ENCODE measurements at places on chromosomes 3 and 15.
A peak's percentile ranks its signal among the peaks of the same experiment; 100 is the strongest.

DNA sequence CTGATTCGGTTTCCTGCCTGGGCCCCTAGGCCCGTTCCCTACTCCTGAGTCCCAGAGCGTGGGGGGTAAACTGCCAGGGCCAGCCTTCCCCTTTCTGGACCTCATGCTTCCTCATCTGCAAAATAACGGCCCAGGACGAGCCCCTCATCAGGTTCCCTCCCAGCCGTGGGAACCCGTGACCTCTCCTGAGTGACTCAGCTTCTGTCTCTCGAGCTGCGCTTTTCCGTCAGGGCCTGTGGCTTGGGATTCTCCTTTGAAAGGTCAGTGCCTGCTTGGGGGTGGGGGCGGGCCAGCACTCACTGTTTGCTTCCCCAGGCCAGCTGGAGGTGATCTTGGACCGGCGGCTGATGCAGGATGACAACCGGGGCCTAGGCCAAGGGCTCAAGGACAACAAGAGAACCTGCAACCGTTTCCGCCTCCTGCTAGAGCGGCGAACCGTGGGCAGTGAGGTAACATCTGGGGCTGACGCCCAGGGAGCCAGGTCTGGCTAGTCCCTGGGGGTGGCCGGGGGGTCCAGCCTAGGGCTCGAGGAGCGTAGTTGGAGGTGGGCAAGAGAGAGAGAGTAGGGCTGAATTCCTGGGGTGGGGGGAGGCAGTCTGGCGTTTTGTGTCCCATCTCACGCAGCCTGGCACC is 12.8 kb downstream of the MAN2A2 start:
- H3K27me3 ChIP-seq = no peaks in the 10 kb centered on the region
- no peak overlapping the region for H3K27ac ChIP-seq
- peaks cover 95% of the 10 kb centered on the region for H3K36me3 ChIP-seq

DNA sequence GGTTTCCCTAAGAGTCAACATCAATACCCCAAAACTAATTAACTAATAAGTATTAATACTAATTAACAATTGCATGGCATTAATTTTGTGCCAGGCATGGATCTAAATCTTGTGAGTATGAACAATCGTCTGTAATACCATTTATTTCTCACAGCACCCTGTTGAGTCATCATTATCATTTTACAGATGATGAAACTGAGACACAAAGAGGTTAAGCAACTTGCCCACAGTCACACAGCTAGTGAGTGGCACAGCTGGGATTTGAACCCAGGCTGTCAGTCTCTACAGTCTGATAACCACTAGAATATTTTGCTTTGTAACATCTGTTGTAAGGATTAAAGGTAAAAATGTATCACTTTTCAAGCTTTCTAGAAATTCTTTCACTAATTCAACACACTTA is 423.4 kb upstream of the WNT5A start:
- H3K4me3 ChIP-seq = no peak overlapping the region
- no peaks in the 10 kb centered on the region for H3K27me3 ChIP-seq
- H3K27ac ChIP-seq = no peak overlapping the region
- H3K4me1 ChIP-seq = no peaks in the 10 kb centered on the region
- H3K36me3 ChIP-seq = no peaks in the 10 kb centered on the region

GRCh38 chr3:42901073-42901415 is 4.9 kb upstream of the ZNF662 start:
- peaks cover 10% of the 10 kb centered on the region for H3K27me3 ChIP-seq
- no peak for DNase-seq
- peaks cover 4% of the 10 kb centered on the region for H3K4me1 ChIP-seq
- no peak overlapping the region for H3K4me3 ChIP-seq

GRCh38 chr3:72259755-72260587 is 475.0 kb upstream of the PROK2 start:
- H3K27me3 ChIP-seq = no peaks in the 10 kb centered on the region
- no peaks in the 10 kb centered on the region for H3K36me3 ChIP-seq
- H3K27ac ChIP-seq = no peak overlapping the region
- DNase-seq = peak; percentile 20
- no peak overlapping the region for H3K4me3 ChIP-seq
- peaks cover 44% of the 10 kb centered on the region for H3K4me1 ChIP-seq

GRCh38 chr3:128999102-128999501 is 2.0 kb upstream of the EFCC1 start:
- no peak overlapping the region for H3K27ac ChIP-seq
- no peak overlapping the region for H3K4me3 ChIP-seq
- peaks cover 50% of the 10 kb centered on the region for H3K4me1 ChIP-seq
- no peaks in the 10 kb centered on the region for H3K36me3 ChIP-seq
- H3K27me3 ChIP-seq = peaks cover 24% of the 10 kb centered on the region

GRCh38 chr3:184485906-184486305 is 75.7 kb upstream of the EPHB3 start:
- no peak for DNase-seq
- no peaks in the 10 kb centered on the region for H3K4me1 ChIP-seq
- H3K27me3 ChIP-seq = peaks cover 23% of the 10 kb centered on the region

GRCh38 chr3:45319996-45320305 is 68.4 kb upstream of the LARS2 start:
- no peak overlapping the region for H3K4me3 ChIP-seq
- no peaks in the 10 kb centered on the region for H3K27me3 ChIP-seq
- DNase-seq = no peak
- H3K4me1 ChIP-seq = no peaks in the 10 kb centered on the region

GRCh38 chr3:94063496-94064119 is 747 bp downstream of the NSUN3 start:
- peaks cover 12% of the 10 kb centered on the region for H3K4me1 ChIP-seq
- DNase-seq = peak; percentile 29
- H3K4me3 ChIP-seq = peak overlapping the region; percentile 88
- H3K36me3 ChIP-seq = peaks cover 29% of the 10 kb centered on the region
- no peaks in the 10 kb centered on the region for H3K27me3 ChIP-seq

GRCh38 chr3:45054196-45054857 is 28.2 kb downstream of the CLEC3B start:
- H3K27ac ChIP-seq = no peak overlapping the region
- DNase-seq = no peak
- H3K36me3 ChIP-seq = no peaks in the 10 kb centered on the region
- H3K27me3 ChIP-seq = no peaks in the 10 kb centered on the region

- H3K4me1 ChIP-seq = no peaks in the 10 kb centered on the region
- no peak overlapping the region for H3K27ac ChIP-seq
- DNase-seq = no peak
- no peaks in the 10 kb centered on the region for H3K36me3 ChIP-seq
- no peak overlapping the region for H3K4me3 ChIP-seq
- H3K27me3 ChIP-seq = no peaks in the 10 kb centered on the region
Observed at GRCh38 chr3:159080256-159080655, 278.4 kb downstream of the MFSD1 start.

DNA sequence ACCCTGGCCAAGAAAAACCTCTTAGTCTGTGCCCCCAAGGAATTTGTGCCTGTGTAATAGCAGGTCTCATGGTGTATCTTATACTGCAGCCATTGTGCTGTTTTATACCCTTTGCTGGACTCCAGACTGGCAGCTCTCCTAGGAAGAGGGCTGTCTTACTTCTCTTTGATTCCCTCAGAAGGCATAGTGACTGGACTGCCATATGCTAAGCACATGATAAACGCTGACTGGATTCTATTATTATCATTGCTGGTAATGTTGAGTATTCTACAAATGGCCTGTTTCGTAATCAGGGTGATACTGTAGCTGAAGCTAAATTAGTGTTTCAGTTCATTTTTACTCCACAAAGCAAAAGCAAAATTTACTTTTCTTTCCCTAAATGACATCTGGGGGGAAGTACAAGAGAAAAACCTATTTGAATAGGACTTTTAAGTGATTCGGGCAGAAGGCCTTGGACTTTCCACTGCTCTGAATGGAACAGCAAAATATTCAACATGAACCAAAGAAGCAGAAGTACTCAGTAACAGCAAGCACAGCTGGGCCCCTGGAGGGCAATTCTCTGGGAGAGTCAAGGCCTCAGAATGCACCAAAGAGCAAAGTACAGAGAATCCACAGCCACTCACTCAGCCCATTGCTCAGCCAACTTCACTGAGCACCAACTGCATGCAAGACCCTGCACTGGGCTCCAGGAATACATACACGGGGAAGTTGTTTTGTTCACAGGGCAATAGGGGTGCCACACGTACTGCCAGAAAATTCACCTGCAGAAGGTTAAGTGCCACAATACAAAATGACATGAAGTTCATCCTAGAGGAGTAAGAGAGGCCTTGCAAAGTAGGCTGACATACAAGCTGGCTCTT is 7.9 kb upstream of the BCL2A1 start:
- no peaks in the 10 kb centered on the region for H3K36me3 ChIP-seq
- H3K27ac ChIP-seq = no peak overlapping the region
- H3K27me3 ChIP-seq = no peaks in the 10 kb centered on the region
- no peak for DNase-seq

- no peak for DNase-seq
- no peak overlapping the region for H3K4me3 ChIP-seq
- H3K27ac ChIP-seq = no peak overlapping the region
- no peaks in the 10 kb centered on the region for H3K27me3 ChIP-seq
- no peaks in the 10 kb centered on the region for H3K36me3 ChIP-seq
- peaks cover 15% of the 10 kb centered on the region for H3K4me1 ChIP-seq
Observed at GRCh38 chr3:183160616-183161015, 1.9 kb downstream of the LAMP3 start.

- no peak overlapping the region for H3K27ac ChIP-seq
- no peaks in the 10 kb centered on the region for H3K27me3 ChIP-seq
- no peaks in the 10 kb centered on the region for H3K4me1 ChIP-seq
- no peak for DNase-seq
Observed at GRCh38 chr3:197528190-197528589, 27.6 kb downstream of the BDH1 start.

DNA sequence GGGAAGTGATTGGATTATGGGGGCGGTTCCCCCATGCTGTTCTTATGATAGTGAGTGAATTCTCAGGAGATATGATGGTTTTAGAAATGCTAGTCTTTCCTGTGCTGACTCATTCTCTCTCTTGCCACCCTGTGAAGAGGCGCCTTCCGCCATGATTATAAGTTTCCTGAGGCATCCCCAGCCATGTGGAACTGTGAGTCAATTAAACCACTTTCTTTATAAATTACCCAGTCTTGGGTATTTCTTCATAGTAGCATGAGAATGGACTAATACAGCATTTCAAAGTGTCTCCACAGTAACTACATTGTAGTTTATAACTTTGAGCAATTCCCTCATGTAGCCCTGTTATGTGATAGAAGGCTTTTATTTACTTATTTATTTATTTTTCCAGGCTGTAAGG is 128.8 kb upstream of the CHRNA7 start:
- H3K4me1 ChIP-seq = no peaks in the 10 kb centered on the region
- DNase-seq = no peak
- H3K27me3 ChIP-seq = peaks cover 11% of the 10 kb centered on the region
- no peaks in the 10 kb centered on the region for H3K36me3 ChIP-seq
- no peak overlapping the region for H3K27ac ChIP-seq

DNA sequence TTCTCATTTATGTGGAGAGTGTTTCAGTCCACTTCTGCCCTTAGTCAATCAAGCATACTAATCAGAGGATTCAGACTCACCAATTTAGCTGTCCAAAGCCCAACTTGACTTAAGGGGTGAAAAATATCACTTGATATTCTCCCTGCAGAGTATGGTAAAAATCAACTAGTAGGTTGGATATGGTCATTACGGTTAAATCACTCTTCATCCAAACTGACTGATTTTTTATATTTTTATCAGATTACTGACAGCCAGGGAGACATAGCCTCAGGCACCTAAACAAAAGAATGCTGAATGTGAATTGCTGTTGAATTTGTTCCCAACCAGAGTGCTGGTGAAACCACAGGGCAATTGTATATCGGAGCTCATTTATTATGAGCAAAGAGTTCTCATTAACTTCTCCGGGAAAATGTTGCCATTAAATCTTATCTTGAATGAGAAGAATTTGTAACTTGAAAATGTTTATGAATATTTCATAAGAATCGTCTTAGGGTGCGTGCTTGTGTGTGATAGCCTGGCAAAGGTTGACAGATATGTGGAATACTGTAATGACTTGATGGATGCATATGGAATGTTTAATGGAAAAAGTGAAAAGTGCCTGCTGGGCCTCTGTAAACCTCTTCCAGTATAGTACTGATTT is 411.2 kb downstream of the NAALADL2 start:
- no peaks in the 10 kb centered on the region for H3K27me3 ChIP-seq
- no peak overlapping the region for H3K27ac ChIP-seq
- H3K4me3 ChIP-seq = no peak overlapping the region
- H3K36me3 ChIP-seq = no peaks in the 10 kb centered on the region
- no peak for DNase-seq

GRCh38 chr3:37279236-37279635 is 104.9 kb upstream of the LRRFIP2 start:
- no peak overlapping the region for H3K4me3 ChIP-seq
- H3K36me3 ChIP-seq = peaks cover 47% of the 10 kb centered on the region
- DNase-seq = no peak
- no peaks in the 10 kb centered on the region for H3K4me1 ChIP-seq
- H3K27ac ChIP-seq = no peak overlapping the region

GRCh38 chr3:156207802-156208685 is 87.7 kb downstream of the KCNAB1 start:
- H3K4me1 ChIP-seq = no peaks in the 10 kb centered on the region
- H3K27ac ChIP-seq = no peak overlapping the region
- H3K4me3 ChIP-seq = no peak overlapping the region

DNA sequence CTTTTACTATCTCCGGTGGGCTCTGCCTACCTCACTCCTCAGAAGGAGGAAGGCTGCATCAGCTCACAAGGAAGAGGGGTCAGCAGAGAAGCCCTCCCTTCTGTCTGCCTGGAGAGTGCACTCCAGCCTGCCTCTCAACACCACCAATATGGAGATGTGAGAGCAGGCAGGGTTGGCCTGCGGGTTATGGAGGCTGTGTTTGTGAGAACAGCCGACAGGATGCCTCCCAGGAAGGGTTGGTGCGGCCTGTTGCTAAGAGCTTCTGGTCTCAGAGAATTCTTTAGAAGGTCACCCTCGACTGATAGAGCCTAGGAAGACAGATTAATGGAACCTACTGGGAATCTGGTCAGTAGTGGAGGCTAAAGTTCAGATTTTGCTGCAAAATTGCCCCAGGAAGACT is 326.1 kb downstream of the NTRK3 start:
- no peaks in the 10 kb centered on the region for H3K36me3 ChIP-seq
- H3K27me3 ChIP-seq = peaks cover 2% of the 10 kb centered on the region
- no peaks in the 10 kb centered on the region for H3K4me1 ChIP-seq

GRCh38 chr3:129015388-129016105 is 14.4 kb downstream of the EFCC1 start:
- no peaks in the 10 kb centered on the region for H3K36me3 ChIP-seq
- peaks cover 46% of the 10 kb centered on the region for H3K4me1 ChIP-seq
- H3K27me3 ChIP-seq = no peaks in the 10 kb centered on the region
- peak overlapping the region; percentile 79 for H3K27ac ChIP-seq
- peak; percentile 38 for DNase-seq

GRCh38 chr3:145681181-145681580 is 479.8 kb downstream of the PLOD2 start:
- H3K27me3 ChIP-seq = no peaks in the 10 kb centered on the region
- no peak overlapping the region for H3K4me3 ChIP-seq
- no peak for DNase-seq
- no peaks in the 10 kb centered on the region for H3K4me1 ChIP-seq
- H3K27ac ChIP-seq = no peak overlapping the region
- no peaks in the 10 kb centered on the region for H3K36me3 ChIP-seq
